ENCODE measurements at places on chromosomes 12 and 14. TPM values are rescaled to one million over a fixed set of nuclear protein-coding genes. Genes with fewer than 3 reads are reported as not detected.

The RIN3 gene
- total RNA-seq = 13.0 TPM

GRCh38 chr14:78197051-78197450 lies 26.9 kb downstream of the NRXN3 start:
- no peak for DNase-seq

GRCh38 chr12:541676-542324 lies 82.1 kb downstream of the B4GALNT3 start:
- DNase-seq = no peak

- DNase-seq = no peak
These were observed 80.3 kb downstream of the PRMT8 start for GRCh38 chr12:3571323-3571722.

DNA sequence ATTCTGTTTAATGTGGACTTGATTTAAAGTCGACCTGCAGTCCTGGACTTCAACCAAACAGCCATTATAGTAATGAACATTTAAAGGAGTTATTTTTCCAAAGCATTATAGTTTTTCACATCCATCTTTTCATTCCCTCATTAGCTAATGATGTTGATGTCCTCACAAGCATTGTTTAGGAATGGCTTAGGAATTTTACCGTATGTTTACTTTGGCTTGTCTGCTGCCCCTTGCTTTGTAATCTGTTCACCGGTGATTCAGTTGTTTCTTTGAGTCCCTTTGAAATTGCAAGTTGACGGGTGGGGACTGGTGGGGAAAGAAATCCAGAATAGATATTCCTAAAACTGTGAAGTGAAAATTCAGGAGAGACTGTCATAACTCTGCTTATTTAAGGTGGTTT lies 25.4 kb downstream of the PRKCH start:
- no peak for DNase-seq
